ENCODE measurements at places on chromosomes 6 and 20. TPM values are rescaled to one million over a fixed set of nuclear protein-coding genes. Genes with fewer than 3 reads are reported as not detected.

Gene PTK6
- not detected for total RNA-seq

Gene PACRG
- total RNA-seq = 1.8 TPM

GRCh38 chr6:136774228-136775041 lies 17.8 kb downstream of the MAP3K5 start:
- no peaks in the 10 kb centered on the region for H3K27me3 ChIP-seq
- H3K36me3 ChIP-seq = no peaks in the 10 kb centered on the region
- no peaks in the 10 kb centered on the region for H3K4me1 ChIP-seq

- DNase-seq = no peak
- no peaks in the 10 kb centered on the region for H3K36me3 ChIP-seq
- H3K27ac ChIP-seq = no peak overlapping the region
- no peaks in the 10 kb centered on the region for H3K27me3 ChIP-seq
These were observed 403.4 kb downstream of the GJA1 start for GRCh38 chr6:121838842-121839241.

DNA sequence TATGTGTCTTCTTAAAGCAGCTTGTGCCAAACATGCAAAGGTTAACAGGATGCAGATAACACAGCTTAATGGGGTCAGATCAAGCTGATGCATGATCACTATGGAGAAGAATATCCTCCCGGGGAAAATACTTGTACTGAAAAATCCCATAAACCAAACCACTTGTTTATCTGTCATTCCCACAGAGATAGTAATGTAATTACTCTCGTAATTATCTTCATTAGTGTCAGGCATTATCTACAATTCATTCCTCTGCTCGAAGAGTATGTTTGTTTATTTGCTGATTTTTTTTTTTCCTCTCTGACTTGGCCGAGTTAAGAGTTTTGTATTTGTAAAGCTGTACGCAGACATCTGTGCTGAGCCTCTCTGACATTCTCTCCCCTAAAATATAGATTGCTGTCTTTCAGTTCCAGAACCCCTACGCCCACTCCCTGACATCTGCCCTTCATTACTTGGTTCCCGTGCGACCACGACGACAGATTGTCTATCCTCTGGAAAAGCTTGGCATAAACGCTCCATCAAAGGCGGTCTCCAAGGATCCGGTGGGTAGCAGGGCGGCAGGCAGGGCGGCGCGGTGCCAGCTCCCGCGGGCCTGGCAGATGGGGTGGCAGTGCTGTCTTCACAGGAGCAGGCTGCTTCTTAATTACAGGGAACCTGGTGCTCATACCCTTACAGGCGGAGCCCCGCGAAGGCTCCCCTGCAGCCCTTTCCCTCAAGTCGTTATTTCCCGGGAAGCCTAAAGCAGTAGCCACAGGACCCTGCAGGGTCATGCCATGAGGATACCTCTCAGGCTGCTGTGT lies 147.2 kb downstream of the CFAP61 start:
- no peaks in the 10 kb centered on the region for H3K27me3 ChIP-seq
- H3K36me3 ChIP-seq = no peaks in the 10 kb centered on the region
- peaks cover 7% of the 10 kb centered on the region for H3K4me1 ChIP-seq

All from muscle of leg (tissue), 16 donors.